ENCODE measurements at places on chromosomes 13 and 19.

DNA sequence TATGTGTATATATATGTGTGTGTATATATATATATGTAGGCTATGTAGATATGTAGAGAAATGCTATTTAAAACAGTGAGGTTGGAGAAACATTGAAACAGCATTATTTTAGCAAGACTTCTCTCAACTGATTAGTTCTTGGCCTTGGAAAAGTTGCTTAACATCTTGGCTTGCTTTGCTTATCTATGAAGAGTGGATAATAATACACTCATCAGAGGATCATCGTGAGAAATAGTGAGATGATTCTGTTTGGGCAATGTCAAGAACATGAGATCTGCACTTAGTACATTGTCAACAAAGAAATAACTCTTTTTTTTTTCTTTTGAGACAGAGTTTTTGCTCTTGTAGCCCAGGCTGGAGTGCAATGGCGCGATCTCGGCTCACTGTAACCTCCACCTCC, 128.3 kb downstream of the KLF5 start:
- no peak for DNase-seq

GRCh38 chr13:97460004-97460775, 26.2 kb downstream of the RAP2A start:
- peak; percentile 41 for DNase-seq

GRCh38 chr13:94212196-94212595, 267.3 kb downstream of the DCT start:
- no peak for DNase-seq

- DNase-seq: no peak
Observed at GRCh38 chr19:44725684-44726083, 22.8 kb upstream of the BCL3 start.

GRCh38 chr19:33403221-33403972, 29.9 kb downstream of the CEBPG start:
- DNase-seq: no peak

DNA sequence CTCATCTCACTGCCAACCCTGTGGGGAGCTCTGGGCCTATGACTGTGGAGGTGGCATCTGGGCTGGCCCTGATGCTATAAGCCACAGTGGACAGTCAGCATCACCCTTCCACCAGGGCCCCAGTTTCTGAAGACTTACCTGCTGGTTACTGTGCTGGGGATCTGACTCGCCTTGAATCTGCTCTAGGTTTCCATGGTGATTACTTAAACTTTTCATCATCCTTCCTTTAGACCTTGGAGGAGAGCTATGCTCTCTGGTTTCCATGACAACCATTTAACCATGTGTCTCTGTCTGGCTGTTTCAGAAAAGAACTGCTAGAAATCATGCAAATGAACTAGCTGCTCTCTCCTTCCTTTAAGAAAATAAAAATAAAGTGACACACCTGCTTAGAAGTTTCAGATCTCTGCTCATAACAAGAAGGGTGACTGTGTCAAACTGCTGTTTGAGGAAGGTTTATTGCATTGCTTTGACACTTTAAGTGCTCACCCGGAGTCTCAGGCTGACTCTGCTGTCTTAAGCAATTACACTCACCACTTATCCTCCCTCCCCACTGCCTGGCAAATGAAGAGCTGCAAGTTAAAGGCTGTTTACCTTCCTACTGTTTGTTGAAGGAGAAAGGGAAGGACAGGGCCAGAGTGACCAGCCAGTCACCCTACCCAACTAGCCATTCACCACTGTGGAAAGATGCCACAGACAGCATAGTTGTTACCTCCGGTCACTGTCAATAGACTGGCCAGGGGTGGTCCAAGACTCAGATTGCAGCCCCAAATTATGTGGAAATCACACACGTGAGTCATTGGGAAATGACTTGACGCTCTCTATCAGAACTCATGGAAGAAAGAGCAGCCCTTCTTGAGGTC, 87.6 kb downstream of the HSPH1 start:
- DNase-seq: no peak

DNA sequence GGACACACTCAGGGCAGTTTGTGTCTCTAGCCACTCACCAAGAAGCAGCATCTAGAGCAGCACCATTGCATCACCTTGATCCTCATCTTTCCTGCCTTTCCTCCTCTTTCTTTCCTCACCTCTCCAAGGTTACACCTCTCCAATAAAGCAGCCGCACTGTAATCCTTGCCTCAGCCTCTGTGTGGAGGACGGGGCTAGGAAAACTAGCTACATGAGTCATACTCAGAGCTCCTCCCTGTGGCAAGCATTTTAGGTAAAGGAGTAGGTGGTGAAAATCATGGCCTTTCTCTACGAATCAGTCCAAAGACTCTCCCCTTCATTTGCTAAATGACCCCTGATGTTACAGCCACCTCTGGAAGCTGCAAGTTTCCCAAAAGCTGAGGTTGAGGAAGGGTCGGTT, 108.9 kb downstream of the DNAJC15 start:
- no peak for DNase-seq

DNA sequence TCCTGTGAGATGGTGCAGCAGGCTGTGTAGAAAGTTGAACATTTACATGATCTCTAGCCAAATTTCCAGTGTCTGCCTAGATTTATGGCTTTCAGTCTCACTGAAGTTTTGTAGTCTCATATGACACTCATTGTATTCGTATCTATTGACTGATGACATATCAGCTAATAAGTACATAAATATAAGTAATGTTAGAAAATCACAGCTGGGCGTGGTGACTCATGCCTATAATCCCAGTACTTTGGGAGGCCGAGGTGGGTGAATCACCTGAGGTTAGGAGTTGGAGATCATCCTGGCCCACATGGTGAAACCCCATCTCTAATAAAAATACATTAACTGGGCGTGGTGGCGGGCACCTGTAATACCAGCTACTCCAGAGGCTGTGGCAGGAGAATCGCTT, 54.7 kb upstream of the HTR2A start:
- no peak for DNase-seq

DNA sequence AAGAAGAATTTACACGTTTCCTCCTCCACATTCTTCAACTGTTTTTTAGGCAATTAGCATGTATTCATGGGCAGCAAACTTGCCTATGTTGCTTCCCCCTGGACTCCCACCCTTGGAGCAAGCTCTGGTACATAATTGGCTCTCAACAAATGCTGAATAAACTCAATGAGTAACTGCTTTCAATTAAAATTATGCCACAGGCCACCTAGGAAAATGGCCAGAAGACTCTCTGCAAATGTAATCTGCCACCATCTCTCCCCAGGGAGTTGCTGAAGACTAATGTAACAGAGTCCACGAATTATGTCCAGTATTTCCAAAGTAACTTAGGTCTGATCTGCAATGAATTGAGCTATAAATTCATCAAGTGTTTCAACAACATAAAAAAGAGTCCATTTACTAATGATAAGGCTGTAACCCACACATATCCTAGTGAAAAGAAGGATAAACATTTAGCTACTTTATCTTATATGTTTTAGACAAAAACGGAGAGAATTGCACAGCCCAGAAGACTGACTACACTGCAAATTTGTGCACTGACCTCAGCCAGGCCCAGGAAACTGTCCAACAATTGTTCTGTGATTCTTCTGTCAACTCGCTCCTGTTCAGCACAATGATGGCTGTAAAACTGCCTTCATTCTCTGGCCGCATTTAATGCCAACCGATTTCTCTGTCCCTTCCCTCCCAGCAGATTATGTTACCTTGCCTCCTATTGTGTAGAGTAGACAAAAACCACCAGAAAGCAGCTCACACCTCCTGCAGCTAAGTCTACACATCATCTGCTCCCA, 808.6 kb upstream of the ARGLU1 start:
- DNase-seq: no peak

DNA sequence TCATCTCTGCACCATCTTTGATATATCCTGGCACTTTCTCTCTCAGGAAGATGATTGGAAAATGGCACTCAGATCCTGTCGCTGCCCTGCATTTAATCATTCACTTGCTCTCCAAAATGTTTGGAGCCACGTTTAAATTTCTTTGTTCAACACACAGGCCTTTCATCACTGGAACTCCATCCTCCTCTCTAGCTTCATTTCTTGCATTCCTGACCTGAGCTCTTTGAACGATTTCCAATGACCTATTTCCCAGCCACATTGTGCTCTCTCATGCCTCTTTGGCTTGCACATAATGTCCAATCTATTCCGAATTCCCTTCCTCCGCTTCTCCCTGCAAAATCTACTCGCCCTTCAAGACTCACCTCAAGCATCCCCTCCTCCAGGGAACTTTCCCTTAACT, 287.4 kb upstream of the NBEA start:
- DNase-seq: no peak

- DNase-seq: no peak
Observed at GRCh38 chr19:34274827-34275625, 20.7 kb downstream of the GARRE1 start.

DNA sequence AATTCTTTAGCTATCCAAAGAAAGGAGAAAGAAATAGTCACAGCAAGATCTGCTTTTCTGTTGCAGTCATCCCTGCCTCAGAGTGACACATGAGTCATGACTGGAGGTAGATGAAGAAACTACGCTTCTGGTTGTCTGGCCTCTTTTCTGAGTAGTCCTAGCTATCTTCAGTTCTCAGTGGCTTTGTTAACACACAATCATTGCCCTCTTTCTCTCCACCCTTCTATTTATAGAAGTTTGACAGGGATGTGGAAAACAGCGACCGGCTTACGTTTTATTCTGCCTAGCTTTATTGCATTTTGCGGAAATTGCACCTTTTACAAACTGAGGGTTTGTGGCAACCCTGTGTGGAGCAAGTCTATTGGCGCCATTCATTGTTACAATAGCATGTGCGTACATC, 26.7 kb downstream of the SPATA13 start:
- DNase-seq: peak; percentile 56

- no peak for DNase-seq
Observed at GRCh38 chr13:45331123-45331619, 9.8 kb downstream of the TPT1 start.

GRCh38 chr19:16883522-16883921, 5.3 kb upstream of the F2RL3 start:
- no peak for DNase-seq

DNA sequence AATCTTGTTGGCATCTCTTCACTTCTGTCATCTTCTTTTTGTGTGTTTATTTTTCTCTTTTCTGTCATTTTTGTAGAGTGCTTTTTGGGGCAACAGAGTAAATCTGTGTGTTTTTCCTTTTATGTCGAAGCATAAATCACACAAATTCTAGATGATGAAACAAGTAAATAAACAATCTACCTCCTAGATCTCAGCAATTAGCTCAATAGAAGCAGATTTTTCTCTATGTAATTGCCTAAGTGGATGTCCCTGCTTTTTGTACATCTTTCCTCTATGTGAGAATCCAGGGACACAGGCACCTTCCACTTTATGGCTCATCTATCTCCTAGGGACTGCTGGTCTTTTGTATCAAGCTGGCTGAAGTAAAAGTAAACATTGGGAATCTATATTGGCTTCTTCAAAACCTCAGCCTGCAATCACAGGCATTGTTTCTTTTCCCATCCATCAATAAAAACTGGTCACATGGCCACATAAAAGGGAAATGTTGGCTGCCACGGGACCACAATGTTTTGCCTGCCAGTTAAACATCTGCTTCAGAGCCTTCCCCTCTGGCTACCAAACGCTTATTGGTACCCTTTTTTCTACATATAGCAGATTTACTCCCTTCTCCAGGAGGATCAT, 323.8 kb downstream of the LMO7 start:
- no peak for DNase-seq

DNA sequence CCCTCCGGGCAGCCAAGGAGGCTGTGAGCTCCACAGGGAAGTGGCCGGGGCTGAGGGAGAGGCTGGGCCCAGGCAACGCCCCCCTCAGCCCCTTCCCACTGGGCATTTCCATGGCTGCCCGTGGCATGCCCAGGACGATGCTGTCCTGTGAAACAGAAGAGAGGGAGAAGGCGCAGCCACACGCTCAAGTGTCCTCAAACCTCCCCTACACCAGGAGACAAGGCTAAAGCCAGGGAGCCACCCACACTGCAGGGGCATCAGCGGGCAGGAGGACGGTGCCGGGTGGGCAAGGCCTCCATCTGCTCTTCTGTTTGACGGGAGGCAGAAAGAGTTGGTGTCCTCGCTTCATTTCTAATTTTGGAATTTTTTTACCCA, 14.2 kb upstream of the PROZ start:
- DNase-seq: no peak

- DNase-seq: no peak
Observed at GRCh38 chr19:9858766-9859165, 23.6 kb downstream of the PIN1 start.

DNA sequence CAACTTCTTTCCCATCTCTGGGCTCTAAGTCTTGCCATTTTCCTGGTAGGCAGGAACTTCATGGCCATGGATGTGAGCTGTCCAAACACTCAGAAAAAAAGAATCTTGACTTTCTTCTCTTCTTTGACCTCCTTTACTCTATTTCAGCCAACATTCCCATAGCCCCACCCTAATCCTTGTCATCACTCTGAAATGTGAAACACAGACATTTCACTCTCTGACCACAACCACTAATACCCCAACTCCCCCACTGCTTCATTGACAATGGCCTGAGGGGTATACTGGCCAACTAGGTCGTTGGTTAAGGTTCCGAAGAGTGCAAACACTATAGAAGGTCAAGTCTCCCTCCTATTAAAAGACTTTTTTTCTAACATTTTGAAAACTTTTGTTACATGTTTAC, 4.7 kb upstream of the CYP2A13 start:
- DNase-seq: no peak

DNA sequence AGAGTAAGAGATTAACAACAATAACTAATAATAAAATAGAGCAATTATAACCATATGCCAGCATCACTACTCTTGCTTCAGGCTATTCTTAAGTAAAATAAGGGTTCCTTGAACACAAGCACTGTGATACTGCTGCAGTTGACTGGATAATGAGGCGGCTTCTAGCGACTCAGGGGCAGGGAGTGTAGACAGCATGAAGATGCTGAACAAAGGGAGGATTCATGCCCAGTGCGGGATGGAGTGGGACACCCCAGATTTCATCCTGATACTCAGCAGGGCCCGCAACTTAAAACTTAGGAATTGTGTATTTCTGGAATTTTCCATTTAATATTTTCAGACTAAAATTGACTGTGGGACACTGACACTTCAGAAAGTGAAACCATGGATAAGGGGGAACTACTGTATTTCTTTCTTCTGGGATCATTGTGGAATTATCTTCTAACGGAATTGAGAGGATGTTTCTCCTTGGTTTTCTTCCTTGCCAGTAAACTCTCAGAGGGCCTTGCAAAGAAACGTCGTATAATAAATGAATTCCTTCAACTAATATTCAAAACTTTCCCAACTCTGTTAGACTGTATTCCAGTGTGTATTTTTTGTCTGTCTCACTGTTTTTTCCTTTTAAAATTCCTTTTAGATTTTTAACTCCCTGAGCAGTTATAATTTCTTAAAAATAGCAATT, 127.5 kb downstream of the B3GLCT start:
- no peak for DNase-seq

DNA sequence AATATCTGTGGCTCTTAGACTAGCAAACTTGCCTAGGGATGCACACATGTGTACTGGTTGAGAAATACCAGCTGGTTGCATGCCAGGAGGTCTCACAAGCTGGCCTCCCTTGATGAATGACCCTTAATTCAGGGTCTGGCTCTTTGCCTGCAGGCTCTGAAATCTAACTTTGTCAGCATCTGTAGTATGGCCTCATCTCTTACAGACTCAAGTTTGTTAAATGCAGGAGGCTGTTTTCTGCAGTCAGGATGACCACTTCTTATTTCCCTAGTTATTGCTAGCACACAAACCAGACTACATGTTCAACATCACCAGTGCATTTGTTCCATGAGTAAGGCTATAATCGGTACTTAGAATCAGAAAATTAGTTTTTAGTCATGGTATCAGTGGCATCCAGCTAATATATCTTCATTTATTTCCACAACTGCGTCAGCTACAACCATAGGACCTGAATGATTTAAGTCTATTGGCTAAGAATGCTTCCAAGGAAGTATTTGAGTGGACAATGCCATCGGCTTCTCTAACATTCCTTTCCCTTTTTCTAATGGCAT, 23.3 kb upstream of the POSTN start:
- no peak for DNase-seq
